CD4-positive, alpha-beta T cell treated with Interleukin-15 for 4 hours (primary cell): ENCODE measurements at places on chromosomes 12 and 14.

GRCh38 chr12:32110942-32111341 is 4.3 kb downstream of the BICD1 start:
- no peak for DNase-seq

DNA sequence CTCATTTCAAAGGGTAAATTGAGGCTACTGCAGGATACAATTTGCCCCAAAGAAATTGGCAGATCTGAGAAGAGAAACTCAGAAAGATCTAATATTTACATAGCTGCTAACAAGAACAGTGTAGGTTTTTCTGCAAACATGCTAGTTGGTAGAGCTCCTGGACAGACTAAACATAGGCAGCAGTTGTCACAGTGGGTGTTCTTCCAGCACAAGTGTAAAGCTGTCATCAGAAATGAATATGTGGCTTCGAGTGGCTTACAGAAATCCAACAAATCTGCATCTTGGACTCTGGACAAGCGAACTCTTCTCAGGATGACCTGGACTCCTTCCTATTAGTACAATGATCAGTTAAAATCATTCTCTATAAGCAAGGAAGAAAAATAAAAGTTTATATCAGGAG is 5.9 kb downstream of the CBX5 start:
- DNase-seq: no peak

GRCh38 chr14:20180486-20180885 is 10.2 kb upstream of the OR11G2 start:
- DNase-seq: no peak

DNA sequence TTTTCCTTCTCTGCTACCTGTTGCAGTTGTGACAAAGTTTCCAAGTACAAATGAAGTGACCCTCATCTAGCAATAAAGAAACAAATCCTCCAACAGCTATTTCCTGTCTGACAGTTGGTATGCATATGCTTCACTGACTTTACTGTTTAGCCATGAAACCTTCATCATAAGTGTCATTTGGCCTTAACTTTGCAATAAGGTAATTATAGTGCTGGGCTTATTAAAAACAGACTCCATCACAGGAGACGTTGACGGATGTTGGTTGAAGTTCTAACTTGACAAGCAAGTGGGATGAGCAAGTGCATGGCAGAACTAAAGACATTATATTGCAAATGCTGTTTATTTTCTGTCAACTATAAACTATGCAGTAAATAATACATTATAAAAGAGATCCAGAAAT is 425.2 kb downstream of the RPS29 start:
- DNase-seq: no peak

- no peak for DNase-seq
These were observed at the start of gene SPX for GRCh38 chr12:21526053-21526452. Gene SPX, plus strand, starts transcription at chr12:21526296. Its CDS starts 177 bp downstream, at chr12:21526473.

- no peak for DNase-seq
These were observed 184.6 kb upstream of the EGLN3 start for GRCh38 chr14:34135492-34135891.

DNA sequence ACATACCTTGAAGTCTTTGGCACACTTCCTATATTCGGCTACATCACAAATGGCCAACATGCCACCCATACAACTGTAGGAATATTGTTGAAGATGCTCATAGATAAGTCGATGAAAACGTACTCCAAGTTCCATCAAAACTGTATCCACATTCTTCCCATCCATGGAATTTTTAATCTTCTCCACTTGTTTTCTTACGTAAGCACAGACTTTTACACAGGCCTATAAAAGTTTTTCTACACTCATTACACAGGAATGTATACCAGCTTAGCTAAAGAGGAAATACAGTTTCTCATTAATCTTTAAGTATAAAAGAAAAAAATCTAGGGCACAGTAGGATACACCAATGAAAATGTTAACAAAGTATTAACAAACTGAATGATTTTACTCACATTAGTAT is 59.1 kb downstream of the EXOC5 start:
- DNase-seq: no peak
